ENCODE measurements at places on chromosomes 6 and 20.

DNA sequence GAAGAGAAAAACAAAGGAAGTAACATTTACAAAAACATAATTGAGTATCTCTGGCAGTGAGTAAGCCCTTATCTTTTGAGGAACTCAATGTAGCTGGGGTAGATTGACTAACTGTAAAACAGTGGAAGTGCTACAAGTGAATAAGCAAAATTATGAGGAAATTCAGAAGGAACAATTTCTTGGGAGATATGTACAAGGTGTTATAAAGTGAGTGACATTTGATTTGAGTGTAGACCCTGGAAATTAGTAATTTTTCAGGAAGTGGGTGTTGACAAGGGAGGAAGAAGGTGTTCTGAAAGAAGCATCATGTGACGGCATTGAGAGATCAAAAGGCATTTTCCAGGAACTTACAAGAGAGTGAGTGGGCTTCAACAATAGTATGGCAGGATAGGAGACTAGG is 22.2 kb downstream of the XRN2 start:
- DNase-seq: no peak

DNA sequence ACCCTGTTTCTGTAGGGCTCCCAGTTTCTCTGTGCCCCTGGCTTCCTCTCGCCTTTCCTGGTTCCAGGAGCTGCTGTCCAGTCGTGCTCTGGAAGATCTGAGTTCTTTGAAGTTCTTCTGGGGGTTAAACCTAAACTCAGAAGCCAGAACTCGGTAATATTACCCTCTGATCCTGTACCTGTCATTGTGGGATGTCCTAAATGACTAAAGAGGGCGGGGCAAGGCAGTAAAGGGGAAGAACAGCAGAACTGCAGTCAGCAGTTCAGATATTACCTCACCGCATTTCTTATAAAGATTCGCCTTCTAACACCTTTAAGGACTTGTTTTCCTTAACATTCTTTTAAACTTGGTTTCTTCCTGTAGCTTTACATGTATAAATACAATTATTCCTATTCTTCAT is 63.9 kb downstream of the FAM120B start:
- DNase-seq: no peak

GRCh38 chr20:40880063-40880728 is 148.4 kb upstream of the TOP1 start:
- no peak for DNase-seq

GRCh38 chr6:6707143-6707542 is 118.6 kb downstream of the LY86 start:
- no peak for DNase-seq

DNA sequence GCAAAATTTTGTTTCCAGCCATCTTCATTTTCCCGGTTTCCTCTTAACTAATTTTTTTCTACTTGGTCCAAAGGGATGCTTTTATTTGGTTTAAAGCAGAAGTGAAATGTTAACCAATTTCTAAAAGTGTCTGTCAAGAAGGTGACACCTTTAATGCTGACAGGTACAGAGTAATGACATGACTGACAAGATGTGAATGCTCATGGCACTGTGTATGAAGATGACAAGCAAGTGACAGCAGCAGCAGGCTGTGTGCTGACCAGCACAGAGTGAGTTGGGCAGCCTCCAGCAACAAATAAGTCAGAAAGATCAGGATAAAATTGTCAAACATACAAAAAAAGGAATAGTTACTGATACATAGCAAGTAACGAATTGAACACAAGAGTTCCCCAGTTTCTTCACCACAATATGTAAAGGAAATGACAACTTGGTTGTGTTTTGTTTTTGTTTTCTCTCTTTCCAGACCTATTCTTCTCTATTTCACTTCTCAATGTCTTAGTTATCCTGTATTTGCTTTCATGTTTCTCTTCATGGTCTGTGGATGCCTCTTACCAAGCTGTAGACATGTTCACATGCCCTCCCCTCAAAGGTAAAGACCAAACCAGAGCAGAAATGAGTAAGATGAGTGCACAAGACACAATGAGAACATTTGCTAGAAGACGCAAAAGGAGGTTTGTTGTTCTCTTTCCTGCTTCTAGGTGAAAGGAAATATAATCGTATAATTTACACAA is 174.9 kb downstream of the FRK start:
- no peak for DNase-seq

DNA sequence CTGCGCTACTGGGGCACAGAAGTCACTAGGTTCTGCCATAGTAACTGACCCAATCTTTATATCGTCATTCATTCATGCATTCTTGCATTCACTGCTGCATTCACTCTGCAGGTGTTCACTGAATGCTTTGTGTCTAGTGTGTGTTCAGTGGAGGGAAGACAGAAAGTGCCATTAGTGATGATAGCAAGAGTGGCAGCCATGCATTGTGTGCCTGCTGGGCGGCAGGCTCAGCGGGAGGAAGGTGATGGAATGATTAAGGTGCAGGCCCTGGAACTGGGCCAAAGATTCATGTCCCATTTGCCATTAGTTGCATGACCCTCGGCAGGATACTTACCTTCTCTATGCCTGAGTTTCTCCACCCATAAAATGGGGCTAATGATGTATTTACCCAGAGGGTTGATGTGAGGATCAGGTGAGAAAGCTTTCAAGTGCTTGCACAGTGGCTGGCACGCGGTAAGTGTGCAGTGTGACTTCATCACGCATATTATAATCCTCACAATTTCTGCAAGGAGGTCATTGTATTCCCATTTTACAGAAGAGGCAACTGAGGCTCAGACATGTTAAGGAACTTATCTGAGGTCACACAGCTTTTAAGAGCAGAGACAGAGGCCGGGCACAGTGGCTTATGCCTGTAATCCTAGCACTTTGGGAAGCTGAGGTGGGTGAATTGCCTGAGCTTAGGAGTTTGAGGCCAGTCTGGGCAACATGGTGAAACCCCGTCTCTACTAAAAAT is 40.1 kb downstream of the ITPR3 start:
- no peak for DNase-seq

- no peak for DNase-seq
Measured at GRCh38 chr6:17719323-17720041, 12.8 kb upstream of the NUP153 start.

DNA sequence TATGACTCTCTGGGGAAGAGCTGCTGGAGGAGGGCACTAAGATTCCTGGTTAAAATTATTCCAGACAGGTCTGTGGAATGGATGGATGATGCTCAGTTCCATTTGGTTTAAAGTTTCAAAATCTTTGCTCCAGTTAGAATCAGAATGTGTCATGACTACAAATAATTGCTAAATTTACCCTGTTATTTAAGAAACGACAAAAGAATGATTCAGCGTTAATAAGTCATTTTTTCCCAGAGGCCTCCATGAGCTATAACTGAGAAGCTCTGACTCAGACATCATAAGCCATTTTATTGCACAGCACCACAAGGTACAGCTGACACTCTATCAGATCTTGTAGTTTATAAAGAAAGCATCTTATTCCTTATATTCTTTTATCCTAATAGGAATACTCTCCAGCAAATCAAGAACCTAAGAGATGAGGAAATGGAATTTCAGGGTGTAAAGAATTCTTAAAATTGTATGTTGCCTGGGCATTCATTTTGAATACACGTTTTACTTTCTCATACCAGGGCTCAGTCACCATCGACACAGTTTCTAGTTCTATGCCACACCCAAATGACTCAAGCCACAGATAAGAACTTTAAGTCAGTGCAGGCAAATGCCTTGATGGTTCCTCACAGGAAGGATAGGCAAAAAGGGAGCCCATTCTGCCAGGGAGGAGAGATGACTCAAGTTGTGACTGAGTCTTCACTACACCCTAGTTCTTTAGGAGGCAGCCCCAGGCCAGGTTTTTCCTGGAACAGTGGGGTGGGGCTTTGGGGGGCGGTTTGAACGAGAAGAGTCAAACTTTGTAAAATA is 636.0 kb downstream of the MMUT start:
- no peak for DNase-seq

DNA sequence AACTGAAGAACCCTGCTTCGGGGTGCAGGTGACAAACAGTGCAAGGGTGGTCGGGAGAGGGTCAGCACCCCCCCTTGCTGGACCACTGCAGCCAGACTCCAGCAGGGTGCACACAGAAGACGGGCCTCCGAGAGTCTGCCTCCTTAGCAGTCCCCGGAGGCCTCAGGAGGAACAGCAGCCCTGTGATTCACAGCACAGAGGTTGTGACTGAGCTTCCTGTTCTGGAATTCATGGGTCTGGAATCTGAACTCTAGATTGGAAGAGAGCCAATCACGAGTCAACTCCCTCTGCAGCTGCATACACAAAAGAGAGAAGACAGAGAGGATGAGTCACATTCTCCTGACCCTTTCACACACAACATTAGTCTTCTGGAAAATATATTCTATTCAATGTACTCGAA is 249.0 kb upstream of the OPRM1 start:
- no peak for DNase-seq

GRCh38 chr6:109872968-109873545 is 105.1 kb upstream of the GPR6 start:
- no peak for DNase-seq

- no peak for DNase-seq
Measured at GRCh38 chr6:4378319-4378996, 243.1 kb upstream of the ECI2 start.

- DNase-seq: no peak
Measured at GRCh38 chr6:149887343-149887742, 10.6 kb downstream of the RAET1E start.

GRCh38 chr6:18823782-18824386 is 436.7 kb downstream of the RNF144B start:
- no peak for DNase-seq

DNA sequence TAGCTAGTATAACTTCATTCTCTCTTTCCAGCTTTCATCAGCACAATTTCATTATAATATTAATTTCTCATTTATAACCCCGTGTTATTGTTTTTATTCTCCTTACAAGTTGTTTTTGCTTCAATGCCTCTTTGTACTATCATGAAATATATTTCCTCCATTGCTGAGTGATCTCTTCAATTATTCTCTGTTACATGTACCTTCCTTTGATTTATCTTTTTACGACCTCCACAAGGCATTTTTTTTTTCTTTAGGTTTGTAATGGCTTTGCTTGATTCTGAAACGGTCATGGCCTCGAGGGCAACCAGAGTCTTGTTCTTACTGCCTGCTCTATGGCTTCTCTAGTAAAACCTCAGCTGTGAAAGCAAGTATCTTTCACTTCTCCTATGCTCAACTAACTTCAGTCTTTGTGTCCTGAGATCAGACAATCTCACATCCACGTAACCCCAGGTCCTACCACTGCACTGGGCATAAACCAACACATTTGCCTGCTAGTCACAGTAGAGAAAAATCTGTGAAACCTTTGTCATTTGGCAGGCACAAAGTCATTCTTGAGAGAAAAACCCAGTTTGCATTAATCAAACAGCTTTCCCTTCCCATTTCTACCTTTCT is 119.9 kb downstream of the UST start:
- DNase-seq: no peak

DNA sequence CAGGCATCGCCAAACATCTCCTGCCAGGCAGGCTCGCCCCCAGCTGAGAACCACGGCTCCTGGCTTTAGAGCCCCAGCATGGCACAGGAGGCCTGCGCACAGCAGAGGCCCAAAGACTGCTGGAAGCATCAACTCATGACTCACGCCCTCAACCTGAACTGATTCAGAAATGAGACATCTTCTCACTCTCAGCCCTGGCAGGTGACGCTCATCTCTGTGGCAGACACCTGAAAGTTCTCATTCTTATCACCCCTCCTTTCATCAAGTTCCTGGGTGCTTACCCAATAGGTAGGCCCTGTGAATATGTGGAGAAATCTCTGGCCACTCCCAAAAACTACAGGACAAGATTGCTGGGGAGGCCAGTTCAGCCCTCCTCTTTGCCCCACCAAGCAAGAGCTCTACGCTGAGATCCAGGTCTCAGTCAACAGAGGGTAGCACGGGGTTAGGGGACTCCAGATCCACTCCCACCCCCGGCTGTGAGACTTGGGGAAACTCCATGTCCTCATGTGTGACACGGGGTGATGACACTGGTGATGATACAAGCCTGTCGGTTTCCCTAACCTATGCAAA is 11.3 kb downstream of the NFATC2 start:
- no peak for DNase-seq

DNA sequence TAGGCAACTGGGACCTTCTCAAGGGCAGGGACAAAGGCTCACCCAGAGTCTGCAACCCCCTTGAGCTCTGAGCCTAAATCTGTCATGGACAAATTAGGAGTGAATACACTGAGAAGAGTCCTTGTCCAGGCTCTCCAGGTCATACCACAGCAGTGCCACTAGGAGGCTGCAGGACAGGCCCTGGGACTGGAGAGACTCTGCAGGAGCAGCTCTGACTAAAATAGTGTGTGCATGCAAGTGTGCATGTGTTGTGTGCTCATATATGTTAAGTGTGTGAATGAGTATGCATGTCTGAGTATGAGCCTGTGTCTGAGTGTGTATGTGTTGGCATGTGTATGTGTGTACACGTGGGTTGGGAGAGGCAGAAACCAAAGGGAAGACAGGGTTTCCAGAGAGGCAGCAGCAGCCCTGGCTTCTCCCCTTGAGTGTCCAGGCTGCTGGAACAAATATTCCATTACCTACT is 27.1 kb downstream of the MRPL14 start:
- DNase-seq: no peak

- no peak for DNase-seq
Measured at GRCh38 chr20:47453167-47453782, 48.4 kb upstream of the NCOA3 start.

GRCh38 chr6:6996124-6996523 is 111.6 kb upstream of the RREB1 start:
- no peak for DNase-seq

- no peak for DNase-seq
Measured at GRCh38 chr6:21594416-21595281, 1.1 kb downstream of the SOX4 start.

DNA sequence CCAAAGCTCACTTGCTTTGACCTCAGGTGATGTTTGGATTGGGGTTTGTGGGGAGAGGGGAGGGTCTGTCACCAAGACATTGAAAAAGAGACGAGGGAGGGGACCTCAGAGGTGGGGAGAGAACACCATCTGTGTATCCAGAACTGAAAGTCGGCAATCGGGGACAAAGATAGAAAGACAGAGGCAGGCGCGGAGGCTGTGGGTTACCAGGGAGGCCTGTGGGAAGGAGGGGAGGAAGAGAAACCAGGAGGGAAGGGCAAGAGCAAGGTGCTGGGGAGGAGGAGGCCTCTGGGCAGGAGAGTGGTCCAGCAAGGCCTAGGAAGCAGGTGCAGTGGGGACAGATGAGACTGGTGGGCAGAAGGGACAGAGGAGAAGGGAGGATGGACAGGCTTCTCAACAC is 211.2 kb downstream of the CDC5L start:
- no peak for DNase-seq

Measured in NCI-H446 (cell line).